DMS 273 treated with DMSO at 0.1 percent for 48 hours (cell line): ENCODE measurements at places on chromosomes 16 and 17.

DNA sequence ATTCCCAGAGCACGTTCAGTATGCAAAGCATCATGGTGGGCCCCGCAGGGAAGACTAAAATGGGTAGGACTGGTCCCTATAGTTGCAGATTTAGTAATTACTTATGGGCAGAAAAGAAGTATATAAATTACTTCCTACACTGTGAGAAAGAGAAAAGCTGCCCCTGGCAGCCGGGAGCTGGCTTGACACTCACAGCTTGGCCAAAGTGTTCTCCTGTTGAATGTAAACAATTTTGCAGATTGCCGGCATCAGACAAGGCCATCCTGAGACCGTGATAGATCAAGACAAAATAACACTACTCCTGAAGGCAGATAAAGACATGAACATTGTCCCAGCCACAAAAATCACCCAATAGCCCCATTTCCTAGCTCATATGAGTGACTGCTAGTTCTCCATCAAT lies 98.5 kb downstream of the MARF1 start:
- DNase-seq, result no peak

- DNase-seq, result no peak
These were observed 2.2 kb downstream of the RAB40B start for GRCh38 chr17:82696259-82696658.

DNA sequence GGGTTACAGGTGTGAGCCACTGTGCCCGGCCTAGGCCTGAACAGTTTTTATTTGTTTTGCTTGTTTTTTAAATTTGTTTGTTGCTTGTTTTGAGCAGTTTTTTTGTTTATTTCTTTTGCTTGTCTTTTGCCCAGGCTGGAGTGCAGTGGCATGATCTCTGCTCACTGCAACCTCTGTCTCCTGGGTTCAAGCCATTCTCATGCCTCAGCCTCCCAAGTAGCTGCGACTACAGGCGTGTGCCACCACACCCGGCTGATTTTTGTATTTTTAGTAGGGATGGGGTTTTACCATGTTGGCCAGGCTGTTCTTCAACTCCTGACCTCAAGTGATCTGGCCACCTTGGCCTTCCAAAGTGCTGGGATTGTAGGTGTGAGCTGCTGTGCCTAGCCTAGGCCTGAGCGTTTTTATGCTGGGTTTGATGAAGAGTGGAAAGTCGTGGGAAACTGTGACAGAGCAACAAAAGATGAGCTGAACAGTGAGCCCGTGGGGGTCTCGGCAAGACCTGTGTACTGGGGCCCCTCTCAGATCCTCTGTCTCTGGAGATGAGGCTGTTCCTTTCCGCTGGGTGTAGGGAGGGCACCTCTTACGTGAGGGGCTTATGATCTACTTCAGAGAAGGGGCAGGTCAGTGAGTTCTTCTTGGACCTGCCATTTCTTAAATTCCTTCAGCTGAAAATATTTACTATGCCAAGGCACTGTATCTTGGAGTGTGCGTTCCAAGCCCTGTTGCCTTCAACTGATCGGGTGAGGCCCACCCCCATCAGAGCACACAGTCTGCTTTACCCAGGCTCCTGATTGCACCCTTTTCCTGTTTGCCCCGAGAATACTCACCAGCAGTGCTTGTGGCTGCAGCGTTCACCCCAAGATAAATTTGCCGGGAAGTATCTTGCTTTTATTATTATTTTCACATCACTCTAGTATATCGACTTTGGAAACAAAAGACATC lies 322.1 kb downstream of the SEC14L1 start:
- DNase-seq, result no peak

DNA sequence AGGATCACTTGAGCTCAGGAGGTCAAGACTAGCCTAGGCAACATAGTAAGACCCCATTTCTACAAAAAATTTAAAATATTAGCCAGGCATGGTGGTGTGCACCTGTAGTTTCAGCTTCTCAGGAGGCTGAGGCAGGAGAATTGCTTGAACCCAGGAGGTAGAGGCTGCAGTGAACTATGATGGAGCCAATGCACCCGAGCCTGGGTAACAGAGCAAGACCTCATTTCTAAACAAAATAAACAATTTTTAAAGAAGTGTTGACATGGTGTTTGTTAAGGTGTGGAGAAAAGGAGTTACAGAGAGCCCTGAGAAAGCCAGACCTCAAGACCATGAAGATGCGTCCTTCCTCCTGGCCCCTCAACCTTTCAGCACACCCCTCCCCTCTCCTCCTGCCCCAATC lies 37.6 kb upstream of the C1QL1 start:
- no peak for DNase-seq

GRCh38 chr16:19094542-19095365 lies 19.0 kb upstream of the ITPRIPL2 start:
- peak; percentile 13 for DNase-seq

DNA sequence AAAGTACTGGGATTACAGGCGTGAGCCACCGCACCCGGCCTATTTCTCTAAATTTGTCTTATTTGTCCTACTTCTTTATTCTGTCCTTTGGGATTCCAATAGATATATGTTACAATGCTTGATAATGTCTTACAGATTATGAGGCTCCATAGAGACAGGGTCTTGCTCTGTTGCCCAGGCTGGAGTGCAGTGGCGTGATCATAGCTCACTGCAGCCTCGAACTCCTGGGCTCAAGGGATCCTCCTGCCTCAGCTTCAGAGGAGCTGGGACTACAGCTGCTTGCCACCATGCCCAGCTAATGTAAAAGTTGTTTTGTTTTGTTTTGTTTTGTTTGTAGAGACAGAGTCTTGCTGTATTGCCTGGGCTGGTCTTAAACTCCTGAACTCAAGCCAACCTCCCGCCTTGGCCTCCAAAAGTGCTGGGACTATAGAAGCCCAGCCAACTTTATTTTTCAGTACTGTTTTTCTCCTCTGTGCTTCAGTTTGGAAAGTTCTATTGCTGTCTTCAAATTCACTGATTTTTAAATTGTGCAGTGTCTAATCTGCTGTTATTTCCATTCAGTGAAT lies 10.3 kb downstream of the ANKRD13B start:
- DNase-seq, result no peak

- DNase-seq, result no peak
These were observed 7.9 kb downstream of the APOH start for GRCh38 chr17:66221343-66221742.

- no peak for DNase-seq
These were observed 23.4 kb upstream of the ZFHX3 start for GRCh38 chr16:73071131-73071940.

- no peak for DNase-seq
These were observed 5.8 kb upstream of the WFDC1 start for GRCh38 chr16:84288902-84289301.

- DNase-seq, result no peak
These were observed 809.9 kb upstream of the EEF2KMT start for GRCh38 chr16:5907544-5907943.

GRCh38 chr17:77654850-77655249 lies 303.7 kb upstream of the TNRC6C start:
- no peak for DNase-seq

DNA sequence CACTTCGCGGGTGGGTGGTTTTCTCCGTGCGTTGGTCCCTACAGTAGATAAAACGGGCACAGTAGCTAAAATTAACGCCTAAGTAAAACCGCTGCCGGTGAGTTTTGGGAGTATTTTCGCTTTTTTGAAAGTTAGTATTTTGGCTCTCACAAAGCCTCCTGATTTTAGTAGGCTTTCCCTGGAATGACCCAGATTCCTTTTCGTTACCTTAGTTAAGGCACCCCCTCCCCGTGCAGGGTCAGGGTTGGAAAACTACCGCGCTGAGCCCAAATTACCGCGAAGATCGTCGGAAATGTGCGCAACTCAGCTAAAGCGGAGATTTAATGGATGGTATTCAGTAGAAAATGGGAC lies 28.3 kb upstream of the ST6GALNAC1 start:
- DNase-seq, result no peak

GRCh38 chr17:30922235-30923030 lies 688 bp downstream of the ADAP2 start:
- no peak for DNase-seq

- peak; percentile 85 for DNase-seq
These were observed 1.9 kb upstream of the PER1 start for GRCh38 chr17:8153957-8154607.

DNA sequence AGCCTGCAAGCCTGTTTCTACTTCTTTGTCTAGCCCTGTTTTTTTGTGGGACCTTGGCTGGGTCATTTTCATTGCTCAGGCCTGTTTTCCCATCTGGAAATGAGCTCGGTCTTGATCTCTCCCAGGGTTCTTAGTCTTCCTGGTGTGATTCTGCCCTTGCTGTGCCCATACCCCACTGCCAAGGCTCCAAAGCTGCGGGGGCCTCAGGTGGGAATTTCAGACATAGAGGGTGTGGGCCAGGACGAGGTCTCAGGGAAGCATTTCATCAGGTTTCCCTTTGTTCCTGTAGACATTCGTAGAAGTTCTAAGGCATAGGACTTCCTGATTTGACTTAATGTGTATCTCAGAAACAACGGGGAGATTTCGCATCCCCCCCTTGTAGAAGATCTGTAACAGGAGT lies 5.8 kb downstream of the MPRIP start:
- no peak for DNase-seq

DNA sequence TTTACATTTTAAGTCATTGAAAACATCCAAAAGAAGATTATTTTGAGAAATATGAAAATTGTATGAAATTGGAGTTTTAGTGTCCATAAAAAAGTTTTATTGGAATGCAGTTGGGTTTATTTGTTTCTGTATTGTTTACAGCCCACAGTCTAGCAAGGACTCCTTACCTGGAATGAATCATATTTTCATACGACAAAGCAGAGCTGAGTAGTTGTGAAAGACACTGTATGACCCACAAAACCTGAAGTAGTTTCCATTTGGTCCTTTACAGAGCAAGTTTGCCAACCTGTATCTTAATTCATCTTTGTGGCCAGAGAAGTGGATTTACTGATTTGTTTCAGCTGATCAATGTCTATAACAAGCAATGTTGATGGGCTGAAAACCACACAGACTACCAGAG lies 10.3 kb downstream of the CCL18 start:
- no peak for DNase-seq

- DNase-seq, result no peak
These were observed at the start of gene FMNL1 for GRCh38 chr17:45221081-45222013. Gene FMNL1, plus strand, starts transcription at chr17:45221885. Its CDS starts 240 bp downstream, at chr17:45222125.

DNA sequence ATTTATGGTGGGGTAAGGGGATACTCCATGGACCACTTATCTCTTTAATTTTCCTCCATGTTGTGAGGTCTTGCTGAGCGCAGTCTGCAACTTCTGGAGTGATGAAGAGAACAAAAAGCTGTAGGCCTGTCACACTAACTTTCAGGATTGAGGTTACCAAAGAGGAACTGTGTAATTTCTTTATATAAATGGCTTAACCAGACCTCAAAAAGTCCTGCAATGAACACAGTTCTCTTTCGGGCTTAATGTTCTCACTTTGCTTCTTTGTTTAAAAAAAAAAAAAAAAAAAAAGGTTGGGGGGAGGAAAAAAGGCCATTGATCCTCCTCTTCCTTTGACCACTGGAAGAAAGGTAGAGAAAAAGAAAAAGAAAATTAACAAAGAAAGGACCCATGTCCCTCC lies 86.8 kb upstream of the SOX9 start:
- DNase-seq, result no peak

DNA sequence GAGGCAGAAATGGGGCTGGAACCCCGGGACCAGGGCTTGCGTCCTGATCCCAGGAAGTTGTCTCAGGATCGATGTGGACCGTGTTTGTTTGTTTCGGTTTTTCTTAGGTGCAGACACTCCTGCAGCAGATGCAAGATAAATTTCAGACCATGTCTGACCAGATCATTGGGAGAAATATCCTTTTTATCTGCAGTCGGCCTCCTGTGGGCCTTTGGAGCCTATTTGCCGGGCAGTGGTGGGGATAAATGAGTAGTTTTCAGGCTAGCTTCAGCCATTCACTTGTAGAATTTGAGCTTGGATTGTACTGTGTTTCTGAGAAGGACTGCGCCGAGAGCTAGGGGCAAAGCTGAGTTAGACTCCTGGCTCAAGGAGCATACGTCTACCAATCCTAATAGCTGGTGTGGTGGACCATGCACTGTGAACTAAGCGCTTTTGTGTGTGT lies 816 bp downstream of the HSBP1 start:
- no peak for DNase-seq

DNA sequence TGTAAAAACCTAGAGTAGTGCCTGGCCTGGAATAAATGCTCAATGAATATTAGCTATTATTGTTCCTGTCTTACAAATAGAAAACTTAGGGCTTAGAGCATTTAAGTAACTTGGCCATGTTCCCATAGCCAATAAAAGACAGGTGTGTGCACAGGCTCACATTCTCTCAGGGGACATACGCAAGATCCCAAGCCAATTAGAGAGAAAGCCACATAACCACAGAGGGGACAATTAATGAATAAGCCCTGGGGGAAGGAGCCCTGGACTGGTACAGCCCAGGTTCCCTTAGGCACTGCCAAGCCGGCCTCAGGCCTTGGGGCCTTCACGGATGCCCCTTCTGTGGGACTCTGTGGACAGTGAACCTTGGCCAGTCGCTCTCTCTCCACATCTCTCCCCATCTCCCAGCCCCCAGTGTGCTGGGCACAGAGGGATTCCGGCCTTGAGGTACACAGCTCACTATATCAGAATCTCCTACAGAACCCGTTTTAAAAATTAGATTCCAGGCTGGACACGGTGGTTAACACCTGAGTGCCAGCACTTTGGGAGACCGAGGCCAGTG lies 27.3 kb upstream of the ABCC12 start:
- DNase-seq, result no peak

- DNase-seq, result no peak
These were observed 26.0 kb downstream of the MSI2 start for GRCh38 chr17:57282296-57282695.

DNA sequence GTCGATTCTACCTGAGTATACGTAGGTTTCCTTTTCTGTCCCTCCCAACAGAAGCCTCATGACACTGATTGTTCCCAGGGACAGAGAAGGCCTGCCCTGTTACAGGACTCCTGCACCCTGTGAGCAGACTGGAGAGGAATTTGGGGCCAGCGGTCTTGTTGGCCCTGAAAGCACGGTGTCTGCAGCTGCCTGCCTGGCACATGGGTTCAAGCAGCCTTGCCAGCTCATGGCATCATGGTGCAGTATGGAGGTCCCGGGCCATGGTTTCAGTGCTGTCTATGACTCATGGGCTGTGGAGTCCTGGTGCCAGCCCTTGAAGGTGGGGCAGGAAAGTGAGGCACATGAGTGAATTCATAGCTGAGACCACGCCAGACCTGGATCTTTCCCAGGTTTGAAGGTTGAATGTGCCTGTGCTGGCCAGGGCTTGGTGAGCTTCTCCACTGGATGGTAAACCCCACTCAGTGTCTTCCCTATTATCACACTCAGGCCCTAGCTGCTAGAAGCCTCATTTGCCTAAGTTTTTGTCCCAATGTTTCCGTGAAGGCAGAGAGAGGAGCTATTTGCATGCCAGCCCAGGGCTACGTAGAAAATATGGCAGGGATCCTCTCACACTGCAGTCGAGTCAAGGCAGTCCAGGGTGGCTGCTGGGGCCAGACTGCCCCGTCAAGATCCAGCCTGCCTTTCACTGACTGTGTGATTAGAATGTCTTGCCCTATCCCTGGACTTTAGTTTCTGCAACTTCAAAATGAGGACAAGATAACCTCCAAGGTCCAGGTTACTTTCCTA lies 277.2 kb upstream of the CCL2 start:
- no peak for DNase-seq

GRCh38 chr16:21190599-21190998 lies 20.8 kb downstream of the ZP2 start:
- no peak for DNase-seq
